ENCODE measurements at places on chromosomes 6 and 20. TPM values are rescaled to one million over a fixed set of nuclear protein-coding genes. Genes with fewer than 3 reads are reported as not detected.

DNA sequence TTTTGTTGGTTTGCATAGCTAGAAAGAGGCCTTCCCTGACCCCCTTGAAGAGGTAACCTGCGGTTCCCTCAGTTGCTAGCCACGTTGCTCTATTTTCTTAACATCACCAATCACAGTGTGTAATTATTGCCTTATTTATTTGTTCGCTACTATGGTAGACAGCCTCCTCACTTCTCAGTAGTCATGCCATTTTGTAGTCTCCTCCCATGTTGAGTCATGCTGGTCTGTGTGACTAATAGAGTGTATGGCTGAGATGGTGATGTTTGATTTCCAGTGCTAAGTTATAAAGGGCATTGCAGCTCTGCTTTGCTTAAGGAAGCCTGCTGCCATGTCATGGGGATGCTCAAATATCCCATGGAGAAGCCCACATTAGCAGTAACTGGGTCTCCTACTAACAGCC, 236.6 kb upstream of the CHD6 start:
- no peaks in the 10 kb centered on the region for H3K36me3 ChIP-seq
- H3K27ac ChIP-seq: no peak overlapping the region
- no peaks in the 10 kb centered on the region for H3K27me3 ChIP-seq

LTA gene
- not detected for total RNA-seq

GRCh38 chr6:138586638-138587037, 87.3 kb upstream of the NHSL1 start:
- no peak overlapping the region for H3K27ac ChIP-seq
- no peaks in the 10 kb centered on the region for H3K36me3 ChIP-seq
- no peaks in the 10 kb centered on the region for H3K27me3 ChIP-seq
- no peak for DNase-seq
- H3K4me3 ChIP-seq: no peak overlapping the region

EFCAB8 gene
- not detected for total RNA-seq

DOK5 gene
- total RNA-seq: 6.0 TPM

GPR63 gene
- 0.16 TPM for total RNA-seq

- no peak for DNase-seq
- no peak overlapping the region for H3K27ac ChIP-seq
- H3K36me3 ChIP-seq: no peaks in the 10 kb centered on the region
- H3K4me1 ChIP-seq: peaks cover 14% of the 10 kb centered on the region
- peaks cover 2% of the 10 kb centered on the region for H3K27me3 ChIP-seq
- H3K4me3 ChIP-seq: no peak overlapping the region
Measured at GRCh38 chr6:44800784-44801592, 413.5 kb downstream of the CDC5L start.

All from gastrocnemius medialis (tissue), 4 donors.